T-helper 22 cell (primary cell): ENCODE measurements at places on chromosomes 3 and 15.
A peak's percentile ranks its signal among the peaks of the same experiment; 100 is the strongest.

DNA sequence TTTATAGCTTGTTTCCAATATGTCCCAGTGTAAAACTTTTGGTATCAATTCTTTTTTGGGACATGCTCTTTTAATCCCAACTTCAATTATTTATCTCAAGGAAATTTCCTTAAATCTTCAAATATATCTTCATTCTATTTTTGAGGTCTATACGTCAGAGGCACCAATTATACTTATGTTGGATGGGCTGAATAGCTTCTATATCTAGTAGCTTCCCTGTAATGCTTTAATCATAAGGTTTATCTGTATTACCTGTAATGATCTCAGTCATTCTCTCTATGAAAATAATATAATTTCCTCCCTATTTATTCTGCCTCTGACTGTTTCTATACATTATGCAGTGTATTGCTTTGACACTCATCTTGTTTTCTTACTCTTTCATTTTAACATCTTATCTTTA is 29.9 kb upstream of the MCCC1 start:
- DNase-seq = no peak

DNA sequence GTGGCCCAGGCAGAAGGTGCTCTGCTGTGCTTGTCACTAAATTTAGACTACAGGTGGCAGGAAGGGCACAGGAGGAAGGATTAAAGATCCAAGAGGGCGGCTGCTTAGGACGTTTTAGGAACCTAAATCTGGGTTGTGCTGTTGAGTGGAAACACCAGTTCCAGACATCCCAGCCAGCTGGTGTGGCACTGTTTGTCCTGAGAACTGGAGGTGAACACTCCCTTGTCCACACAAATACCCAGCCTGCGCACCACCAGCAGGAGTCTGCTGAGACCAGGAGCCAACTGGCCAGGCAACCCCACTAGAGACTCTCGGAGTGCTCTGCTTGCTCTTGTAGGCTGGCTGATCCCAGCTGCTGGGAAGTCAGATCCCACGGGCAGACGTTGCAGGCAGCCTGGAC is 30.3 kb upstream of the UACA start:
- DNase-seq = no peak

DNA sequence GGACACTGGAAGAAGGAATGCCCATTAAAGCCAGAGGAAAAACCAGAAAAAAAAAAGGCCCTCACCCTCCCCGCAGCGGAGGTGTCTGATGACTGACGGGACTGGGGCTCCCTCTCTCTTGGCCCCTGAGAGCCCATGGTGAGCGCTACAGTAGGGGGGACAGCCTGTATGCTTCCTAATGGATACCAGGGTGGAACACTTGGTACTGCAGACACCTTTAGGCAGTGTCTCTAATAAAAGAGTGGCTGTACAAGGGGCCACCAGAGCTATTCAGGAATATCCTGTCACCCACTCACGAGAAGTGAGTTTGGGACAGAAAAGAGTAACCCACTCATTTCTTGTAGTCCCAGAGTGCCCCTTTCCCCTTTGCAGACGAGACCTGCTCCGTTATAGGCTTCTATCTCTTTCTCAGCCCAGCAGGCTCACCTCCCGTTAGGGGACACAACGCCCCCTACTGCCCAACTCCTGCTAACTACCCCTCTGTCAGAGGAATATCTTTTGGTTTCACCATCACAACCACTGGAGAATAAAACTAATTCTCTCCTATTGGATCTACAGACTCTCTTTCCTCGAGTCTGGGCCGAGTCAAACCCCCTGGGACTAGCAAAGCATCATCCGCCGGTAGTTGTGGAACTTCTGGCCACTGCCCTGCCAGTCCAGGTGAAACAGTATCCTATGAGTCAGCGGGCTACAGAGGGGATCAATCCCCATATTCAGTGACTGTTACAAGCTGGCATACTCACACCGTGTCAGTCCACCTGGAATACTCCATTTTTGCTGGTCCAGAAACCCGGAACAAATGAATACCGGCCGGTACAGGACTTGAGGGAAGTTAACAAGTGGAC is 40.8 kb downstream of the ZBTB11 start:
- DNase-seq = peak; percentile 24

- no peak for DNase-seq
These were observed 45.5 kb downstream of the LSAMP start for GRCh38 chr3:116399701-116400226.

DNA sequence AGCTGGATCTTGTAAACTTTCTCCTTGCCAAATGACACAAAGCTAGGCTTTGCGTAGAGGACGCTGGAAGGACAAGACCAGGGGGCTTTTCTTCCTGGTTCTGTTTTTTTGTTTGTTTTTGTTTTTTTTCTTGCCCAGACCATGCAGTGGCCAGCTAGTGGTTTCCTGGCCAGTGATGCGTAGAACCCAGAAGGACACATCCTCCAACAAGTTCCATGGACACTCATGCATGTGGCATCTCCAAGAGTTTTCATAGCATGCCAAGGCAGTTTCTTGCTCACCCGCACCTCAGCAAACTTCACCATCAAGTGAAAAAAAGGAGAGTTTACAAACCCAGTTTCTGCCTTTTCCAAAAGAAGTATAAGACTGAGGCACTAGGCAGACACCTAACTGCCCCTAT is 46.1 kb upstream of the TMCO5A start:
- DNase-seq = no peak

DNA sequence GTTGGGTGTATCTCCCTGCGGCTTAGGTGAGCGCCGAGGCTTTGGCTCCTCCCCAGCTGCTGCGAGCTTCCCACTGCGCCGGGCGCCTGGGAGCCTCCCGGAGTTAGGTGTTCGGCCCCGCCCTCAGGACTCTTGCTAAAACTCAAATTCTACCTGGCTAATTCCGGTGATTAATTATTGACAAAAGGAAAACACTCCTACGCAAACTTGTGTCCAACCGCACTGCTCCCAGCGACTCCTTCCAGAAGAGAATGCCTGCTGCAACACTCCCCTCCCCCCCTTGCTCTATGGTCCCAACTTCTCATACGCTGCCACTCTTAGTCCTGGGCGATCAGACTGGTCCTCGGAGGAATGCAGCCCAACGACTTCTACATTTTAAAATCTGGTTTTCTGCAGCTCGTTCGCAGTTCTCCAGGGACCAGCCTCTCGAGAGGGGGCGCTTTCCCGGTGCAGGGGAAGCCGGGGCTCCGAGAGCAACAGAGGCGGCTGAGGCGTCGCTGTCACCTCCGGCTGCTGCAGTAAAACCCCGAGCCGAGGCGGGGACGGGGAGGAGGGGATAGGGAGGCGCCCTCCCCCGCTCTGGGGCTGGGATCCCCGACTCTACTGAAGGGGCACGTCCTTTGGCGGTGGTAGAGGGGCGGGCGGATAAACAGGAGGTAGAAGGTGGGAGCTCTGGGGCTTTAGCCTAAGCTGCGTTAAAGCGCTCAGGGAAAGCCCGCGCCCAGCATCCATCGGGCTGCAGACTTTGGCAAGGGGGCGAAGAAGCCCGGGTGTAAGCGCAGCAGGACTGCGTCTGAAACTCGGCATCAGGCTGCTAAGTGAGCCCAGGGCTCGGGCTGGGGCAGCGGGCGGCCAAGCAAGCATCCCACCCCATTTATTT is at the start of gene SPTSSB:
Gene SPTSSB (minus strand): TSS at position 77 of the 880 bp plus-strand sequence. CDS start 25,194 bp downstream, outside the sequence.
- DNase-seq = no peak

GRCh38 chr15:58074452-58074851 is 8.9 kb upstream of the ALDH1A2 start:
- no peak for DNase-seq

DNA sequence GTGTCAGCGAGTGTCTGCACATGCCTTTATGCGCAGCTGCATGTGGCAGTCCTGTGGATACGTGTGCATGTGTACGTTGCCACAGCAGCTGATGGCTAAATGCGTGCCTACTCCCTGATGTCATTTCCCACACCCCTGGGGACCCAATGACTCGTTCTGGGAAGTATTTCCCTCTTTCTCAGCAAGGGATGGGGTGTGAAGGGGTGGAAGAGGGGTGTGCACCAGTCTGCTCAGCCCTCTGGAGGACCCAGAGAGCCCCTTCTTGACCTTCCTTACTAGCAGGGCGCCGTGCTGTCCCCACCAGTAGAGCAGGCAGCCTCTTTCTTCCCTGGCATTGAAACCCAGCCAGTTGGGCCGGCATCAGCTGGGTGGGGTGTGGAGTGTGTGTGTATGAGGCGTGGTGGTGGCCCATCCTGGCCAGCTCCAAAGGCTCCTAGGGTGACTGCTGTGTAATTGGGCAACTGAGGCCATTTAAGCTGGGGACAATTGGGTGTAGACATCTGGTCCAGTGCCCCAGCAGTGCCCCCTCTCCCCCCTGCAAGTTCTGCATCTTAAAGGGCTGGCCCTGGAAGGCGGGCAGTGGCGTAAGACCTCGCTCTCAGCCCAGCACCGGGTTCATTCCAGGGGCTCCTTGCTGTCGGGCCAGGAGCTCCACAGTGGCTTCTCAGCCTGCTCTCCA is 19.2 kb downstream of the SNX33 start:
- DNase-seq = no peak

DNA sequence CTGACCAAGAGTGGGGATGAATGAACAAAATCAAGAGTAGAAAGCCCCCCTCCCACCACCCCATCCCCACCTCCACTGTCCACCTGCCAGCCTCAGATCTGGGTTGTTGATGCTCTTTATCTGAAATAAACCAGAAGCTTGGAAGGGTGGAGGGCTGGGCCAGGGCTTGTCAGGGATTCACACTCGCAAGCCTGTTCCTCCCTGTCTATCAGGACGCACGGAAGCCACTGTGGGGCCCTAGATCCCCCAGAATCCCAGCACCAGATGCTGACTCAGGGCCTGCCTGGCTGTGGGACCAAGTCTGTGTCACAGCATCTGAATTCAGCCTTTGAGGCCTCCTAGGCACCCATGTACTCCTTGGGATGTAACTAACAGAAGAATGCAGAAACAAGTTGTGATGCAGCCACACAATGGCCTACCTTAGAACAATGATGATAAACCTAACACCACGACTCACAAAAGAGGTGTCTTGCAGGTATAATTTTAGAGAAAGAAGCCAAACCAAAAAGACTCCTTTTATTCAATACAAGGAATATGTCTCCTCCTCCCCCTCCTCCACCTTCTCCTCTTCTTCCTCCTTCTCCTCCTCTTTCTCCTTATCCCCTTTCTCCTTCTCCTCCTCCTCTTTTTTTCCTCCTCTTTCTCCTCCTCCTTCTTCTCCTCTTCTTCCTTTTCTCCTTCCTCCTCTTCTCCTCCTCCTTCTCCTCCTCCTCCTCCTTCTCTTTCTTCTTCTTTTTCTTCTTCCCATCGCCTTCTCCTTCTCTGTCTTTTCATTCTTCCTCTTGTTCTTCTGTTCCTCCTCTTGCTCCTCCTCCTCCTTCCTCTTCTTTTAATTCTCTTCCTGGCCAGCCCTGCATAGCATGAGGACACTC is 234.7 kb downstream of the PLCL2 start:
- DNase-seq = no peak

GRCh38 chr3:56135941-56136340 is 332.3 kb downstream of the ERC2 start:
- DNase-seq = no peak

DNA sequence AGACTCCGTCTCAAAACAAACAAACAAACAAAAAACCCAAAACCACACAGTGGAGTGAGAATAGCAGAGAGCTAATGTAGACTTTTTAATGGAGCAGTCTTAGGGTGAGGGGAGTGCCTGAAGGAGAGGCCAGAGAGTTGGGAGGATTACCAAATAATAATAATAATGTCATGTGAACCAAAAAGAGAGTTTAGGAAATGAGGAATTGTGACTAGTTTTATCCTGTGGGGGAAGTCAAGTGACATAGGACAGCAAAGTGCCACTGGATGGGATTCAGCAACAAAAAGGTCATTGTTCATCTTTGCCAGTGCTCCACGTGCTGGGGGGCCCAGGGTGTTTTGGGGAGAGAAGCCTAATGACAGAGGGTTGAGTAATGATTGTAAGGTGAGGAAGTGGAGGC is 12.9 kb downstream of the GPR87 start:
- no peak for DNase-seq

DNA sequence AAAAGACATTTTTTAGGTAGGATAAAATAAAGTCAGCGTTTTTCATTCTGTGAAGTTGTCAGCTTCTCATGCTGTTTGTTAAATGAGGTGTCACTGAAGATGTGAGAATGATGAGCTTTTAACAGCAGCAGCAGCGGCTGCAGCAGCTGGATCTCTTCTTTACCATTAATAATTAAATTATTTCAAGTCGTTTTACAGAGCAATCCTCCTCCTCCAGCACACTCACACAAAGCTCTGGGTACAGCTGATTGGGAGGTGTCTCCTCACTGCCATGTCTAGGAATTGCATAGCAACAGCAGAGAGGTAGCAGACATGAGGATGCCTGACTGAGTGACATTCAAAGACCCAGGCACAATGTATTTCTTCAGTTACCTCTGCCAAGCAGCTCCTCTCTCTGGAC is 46.7 kb upstream of the PLAAT1 start:
- no peak for DNase-seq

- DNase-seq = no peak
These were observed 39.2 kb upstream of the SPSB4 start for GRCh38 chr3:141011997-141012262.

GRCh38 chr3:188553569-188553968 is 399.6 kb downstream of the LPP start:
- no peak for DNase-seq

- no peak for DNase-seq
These were observed 88.6 kb downstream of the GTPBP8 start for GRCh38 chr3:113079218-113079961.

GRCh38 chr15:42315521-42315920 is 42.3 kb upstream of the TMEM87A start:
- DNase-seq = no peak

- no peak for DNase-seq
These were observed 384.7 kb downstream of the MFSD1 start for GRCh38 chr3:159186581-159186980.

DNA sequence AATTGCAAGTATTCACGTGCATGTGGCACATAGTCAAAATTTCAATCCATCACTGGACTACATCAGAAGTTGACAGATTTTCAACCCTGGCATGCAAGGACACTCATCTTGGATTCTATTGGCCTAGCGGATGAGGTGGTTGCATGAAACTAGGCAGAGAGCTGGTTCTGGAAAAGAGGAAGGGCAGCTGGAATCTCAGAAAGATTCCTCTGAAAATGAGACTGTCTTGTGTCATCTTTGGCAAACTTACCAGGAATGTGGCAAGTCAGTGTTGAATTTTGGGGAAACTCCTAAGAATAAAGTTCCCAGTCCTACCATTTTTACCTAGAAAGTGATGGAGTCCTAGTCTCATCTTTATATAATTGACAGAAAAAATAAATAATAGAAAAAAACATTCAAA is 384.3 kb upstream of the NR2F2 start:
- no peak for DNase-seq

GRCh38 chr3:39095778-39096177 is 11.6 kb downstream of the GORASP1 start:
- no peak for DNase-seq

DNA sequence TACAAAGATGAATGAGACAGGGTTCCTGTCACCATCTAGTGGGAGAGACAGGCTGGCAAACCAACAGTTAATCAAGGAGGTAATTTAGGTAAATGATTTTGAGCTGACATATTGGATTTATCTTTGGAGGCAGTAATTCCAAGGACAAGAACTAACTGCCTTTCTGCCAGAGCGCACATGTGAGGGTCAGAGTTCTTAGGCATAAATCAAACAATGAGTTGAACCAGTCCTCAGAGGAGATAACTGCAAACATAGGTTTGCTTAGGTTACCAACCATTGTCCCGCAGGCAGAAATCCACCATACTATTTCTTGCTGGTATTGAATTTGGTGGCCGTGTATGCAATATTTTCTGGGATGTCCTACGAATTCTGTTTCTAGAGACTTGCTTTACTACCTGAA is 14.2 kb upstream of the PPP1R2 start:
- no peak for DNase-seq
